ENCODE measurements at places on chromosomes 5 and 9.

DNA sequence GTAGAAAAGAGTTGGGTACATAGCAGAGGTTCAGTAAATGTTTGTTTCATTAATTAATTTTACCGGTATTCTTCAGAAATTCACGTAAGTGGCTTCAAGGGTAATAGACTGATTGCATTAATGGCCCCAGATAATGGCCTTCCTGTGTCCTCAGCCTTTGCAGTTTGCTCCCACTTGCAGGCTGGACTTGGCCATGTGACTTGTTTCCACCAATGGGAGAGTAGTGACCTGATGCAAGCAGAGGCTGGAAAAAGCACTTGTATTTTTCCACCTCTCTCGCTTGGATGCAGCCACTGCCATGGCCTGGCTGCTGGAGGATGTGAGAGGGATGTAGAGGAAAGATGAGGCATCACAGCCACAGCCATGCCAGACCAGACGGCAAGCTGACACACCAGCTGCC, 480.9 kb downstream of the CDK5RAP2 start:
- no peak for DNase-seq

GRCh38 chr9:113471143-113471542, 7.6 kb downstream of the RGS3 start:
- DNase-seq: no peak

- no peak for DNase-seq
Measured at GRCh38 chr5:139462586-139463276, at the start of gene ECSCR. Gene ECSCR (minus strand): TSS chr5:139462743. CDS start chr5:139462670, 73 bp downstream.

GRCh38 chr9:35001803-35002502, 12.4 kb downstream of the DNAJB5 start:
- no peak for DNase-seq

DNA sequence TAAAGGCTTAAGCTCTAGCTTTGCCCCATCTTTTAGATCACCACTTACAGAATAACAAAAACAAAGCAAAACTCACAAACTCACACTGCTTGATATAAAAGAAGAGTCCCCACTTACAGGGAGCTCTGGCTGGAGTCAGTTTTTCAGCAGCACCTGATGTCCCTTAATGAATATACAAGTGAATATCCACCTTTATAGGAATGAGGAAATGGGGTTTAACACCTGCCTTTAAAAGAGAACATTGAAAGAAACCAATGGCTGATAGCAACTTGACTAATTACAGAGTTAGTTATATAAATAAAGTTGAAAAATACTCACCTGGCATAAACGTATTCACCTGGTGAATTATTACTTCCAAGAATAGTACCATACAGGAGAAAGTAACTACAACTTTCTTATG, 20.7 kb upstream of the PURA start:
- DNase-seq: no peak

- no peak for DNase-seq
Measured at GRCh38 chr9:95343725-95344287, 26.3 kb upstream of the FANCC start.

- no peak for DNase-seq
Measured at GRCh38 chr5:168215646-168216045, 75.8 kb upstream of the WWC1 start.

- DNase-seq: no peak
Measured at GRCh38 chr9:88218726-88219125, 80.5 kb upstream of the SPATA31C2 start.

- peak; percentile 36 for DNase-seq
Measured at GRCh38 chr5:57703721-57704120, 221.1 kb upstream of the ACTBL2 start.

- DNase-seq: no peak
Measured at GRCh38 chr5:95392593-95393182, 1.5 kb downstream of the FAM81B start.

GRCh38 chr9:32735476-32735875, 47.9 kb upstream of the TMEM215 start:
- DNase-seq: no peak

GRCh38 chr5:5381310-5381913, 41.1 kb upstream of the ICE1 start:
- DNase-seq: no peak

GRCh38 chr9:92327283-92327850, 1.6 kb downstream of the CENPP start:
- no peak for DNase-seq

GRCh38 chr5:132238169-132238744, 10.6 kb upstream of the P4HA2 start:
- DNase-seq: no peak

- DNase-seq: no peak
Measured at GRCh38 chr5:40603378-40603777, 76.3 kb upstream of the PTGER4 start.

DNA sequence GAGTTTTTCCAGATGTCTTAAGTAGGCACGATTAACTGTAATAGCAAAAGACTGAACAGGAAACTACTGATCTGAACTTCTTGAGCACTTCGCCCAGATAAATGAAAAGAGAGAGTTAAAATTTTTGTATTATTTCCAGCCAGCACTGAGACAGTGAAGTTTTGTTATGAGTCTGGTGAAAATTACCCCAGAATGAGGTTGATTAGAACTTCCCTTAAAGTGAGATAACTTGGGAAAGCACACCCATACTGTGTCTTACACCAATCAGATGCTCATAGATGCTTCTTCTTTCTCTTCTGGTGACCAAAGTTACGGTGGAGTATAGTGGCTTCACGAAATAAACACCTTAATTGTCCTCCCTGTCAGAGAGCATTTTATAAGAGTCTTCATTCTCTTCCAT, 131.8 kb upstream of the SLC12A2 start:
- DNase-seq: no peak

GRCh38 chr5:67989456-67989855, 226.1 kb upstream of the PIK3R1 start:
- no peak for DNase-seq

GRCh38 chr5:164027738-164028137, 522.3 kb downstream of the MAT2B start:
- DNase-seq: no peak

DNA sequence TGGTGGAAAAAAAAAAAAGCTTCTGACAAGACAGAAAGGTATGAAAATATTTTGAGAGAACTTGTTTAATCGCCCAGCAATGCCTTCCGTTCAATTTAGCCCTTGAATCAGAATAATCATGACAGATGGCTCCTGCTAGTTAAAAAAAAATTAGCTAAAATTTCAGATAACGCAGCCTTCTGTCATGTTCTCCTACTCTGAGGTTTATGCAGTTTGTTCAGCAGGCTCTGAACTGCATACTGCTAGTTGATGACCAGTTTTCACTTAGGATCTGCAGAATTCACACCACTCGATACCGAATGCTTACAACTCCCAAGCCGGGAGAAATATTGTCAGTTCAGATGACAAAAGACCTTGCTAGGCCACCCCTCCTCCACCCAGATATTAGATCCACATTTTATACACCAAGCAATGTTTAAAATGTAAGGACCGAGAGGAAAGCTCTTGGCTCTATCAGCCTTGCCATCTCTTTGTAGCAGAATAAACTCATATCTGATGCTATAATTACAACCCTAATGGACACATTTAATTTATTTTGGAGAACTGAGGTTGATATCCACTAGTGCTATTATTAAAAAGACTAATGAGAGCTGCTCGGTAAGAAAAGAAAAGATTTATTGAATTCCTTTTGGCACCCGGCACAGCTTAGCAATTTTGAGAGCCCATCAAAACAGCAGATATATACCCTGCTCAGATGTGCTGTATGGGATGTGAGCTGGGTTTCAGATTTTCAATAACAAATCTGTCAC, 322.8 kb downstream of the GLIS3 start:
- DNase-seq: no peak

- no peak for DNase-seq
Measured at GRCh38 chr9:115099901-115100300, 18.1 kb downstream of the TNC start.

DNA sequence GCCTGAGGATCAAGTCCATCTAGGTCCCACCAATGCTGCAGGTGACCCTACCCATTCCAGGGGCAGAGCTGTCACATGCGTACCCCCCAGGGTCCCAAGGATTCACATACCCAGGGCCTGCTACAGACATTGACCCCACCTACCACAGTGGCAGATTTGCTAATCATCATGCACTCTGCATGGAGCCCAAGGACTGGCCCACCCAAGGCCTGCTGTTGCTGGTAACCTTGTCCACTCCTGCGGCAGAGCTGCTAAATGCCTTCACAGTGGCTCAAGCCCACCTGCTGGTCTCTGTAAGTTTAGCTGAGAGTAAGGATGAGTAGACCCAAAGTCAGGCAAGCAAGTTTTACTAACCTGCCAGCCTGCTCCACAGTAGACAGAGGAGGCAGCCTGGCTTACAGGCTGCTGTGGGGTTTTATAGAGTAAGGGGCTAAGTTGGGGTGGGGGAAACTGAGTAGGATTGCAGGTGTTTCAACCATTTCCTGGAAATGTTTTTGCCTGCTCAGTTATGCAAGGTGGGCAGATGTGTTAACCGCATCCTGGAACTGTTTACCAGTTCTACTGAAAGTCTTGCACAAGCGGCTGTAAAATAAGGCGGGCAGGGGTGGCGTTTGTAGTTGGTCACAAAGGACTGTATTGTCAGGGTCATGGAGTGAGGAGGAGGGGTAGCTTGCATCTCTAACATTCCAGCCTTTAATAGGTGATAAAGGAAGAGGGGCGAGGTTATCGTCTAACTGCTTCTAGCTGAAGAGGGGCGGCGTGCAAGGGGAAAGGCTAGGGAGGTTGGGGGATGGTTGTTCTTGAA, 2163.5 kb upstream of the WWC1 start:
- DNase-seq: no peak

DNA sequence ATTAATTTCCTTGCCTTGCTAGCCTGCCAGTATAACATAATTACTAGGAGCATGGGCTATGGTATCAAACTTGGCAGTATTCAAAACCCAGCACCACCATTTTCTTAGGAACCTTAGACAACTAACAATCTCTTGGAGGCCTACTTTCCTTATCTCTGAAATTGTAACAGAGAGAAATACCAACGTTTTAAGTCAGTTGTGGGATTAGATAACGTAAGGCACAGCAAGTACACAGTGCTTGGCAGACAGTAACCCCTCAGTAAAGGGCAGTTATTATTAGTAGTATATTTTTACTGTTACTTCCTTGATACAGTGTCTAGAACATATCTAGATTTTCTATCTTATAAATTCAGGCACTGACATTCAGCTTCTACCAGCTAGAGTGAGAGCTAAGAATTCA, 309.6 kb downstream of the ACTL7B start:
- no peak for DNase-seq

DNA sequence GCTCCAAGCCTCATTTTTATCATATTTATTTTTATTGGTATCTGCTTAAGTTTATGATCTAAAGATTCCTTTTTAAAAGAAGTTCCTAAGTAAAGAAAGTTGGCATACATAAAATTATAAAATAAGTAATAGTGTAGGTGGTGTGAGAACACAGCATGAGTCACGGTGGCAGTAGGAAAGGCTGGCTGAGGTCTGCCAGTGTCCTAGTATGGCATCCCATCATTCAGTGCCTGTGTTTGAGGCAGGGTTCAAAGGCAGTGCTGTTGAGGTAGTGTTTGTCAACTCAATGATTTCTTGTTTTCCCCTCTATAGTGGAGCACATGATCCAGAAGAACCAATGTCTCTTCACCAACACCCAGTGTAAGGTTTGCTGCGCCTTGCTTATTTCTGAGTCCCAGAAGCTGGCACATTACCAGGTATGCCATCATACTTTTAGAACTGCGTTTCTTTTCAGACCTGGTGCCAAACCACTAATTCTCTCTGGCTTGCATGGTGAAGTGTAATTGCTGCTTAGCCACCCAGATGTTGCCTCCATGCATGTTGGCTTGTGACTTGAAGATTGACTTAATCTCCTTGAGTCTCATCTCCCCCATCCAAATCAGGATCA, 18.4 kb downstream of the ZNF346 start:
- no peak for DNase-seq

GRCh38 chr9:120715389-120715924, 1.2 kb upstream of the MEGF9 start:
- no peak for DNase-seq

DNA sequence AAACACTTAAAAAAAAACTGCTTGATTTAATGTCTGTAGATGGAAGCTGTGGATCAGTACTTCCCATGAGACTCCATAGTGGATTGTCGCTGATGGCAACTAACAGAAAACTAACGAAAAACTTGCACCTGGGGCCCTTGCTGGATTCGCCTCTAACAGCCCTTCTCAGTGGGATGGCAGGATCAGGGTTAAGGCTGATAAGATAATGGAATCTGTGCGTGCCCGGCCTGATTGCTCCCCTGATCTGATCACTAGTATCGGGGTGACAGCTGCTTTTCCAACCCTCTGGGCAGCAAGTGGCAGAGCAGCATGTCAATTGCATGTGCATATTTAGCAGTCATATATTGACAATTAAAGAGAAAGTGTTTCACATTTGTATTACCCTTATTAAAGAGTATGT, 185.8 kb upstream of the ELAVL2 start:
- no peak for DNase-seq

GRCh38 chr9:21985964-21986667, 8.1 kb downstream of the CDKN2A start:
- DNase-seq: no peak

GRCh38 chr9:2017331-2018161, 2.4 kb downstream of the SMARCA2 start:
- peak; percentile 49 for DNase-seq

DNA sequence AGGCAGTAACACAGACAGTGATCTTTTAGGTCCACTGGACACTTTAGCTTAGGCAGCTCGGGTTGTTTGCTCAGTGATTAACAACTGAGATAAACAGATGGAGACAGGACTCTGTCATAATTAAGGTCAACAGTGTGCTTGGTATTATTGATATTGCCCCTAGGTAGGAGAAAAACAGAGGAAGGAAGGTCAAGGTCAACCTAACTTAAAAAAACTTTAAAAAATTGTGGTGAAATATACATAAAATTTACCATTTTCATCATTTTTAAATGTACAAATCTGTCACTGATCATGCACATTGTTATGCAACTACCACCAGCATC, 2.1 kb upstream of the HSPA4 start:
- no peak for DNase-seq

DNA sequence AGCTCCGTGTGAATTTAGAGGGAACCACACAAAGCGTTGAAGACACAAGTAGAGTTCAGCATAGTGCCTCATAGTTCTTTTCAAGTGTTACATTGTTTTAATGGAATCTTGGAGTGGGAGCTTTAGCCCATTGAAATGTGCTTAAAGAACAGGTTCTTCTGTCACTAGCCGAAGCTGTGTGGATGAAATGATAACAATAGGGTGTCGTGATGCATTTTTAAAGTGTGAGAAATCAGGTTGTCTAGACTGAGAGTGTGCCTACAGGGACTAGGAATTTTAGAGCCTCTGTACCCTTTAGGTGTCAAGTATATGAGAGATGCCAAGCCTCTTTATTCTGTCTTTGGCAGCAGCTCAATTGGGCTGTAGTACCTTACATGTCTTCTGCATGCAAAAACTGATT, 83.0 kb downstream of the NDUFS4 start:
- no peak for DNase-seq
